ENCODE measurements at places on chromosomes 7 and 10.

DNA sequence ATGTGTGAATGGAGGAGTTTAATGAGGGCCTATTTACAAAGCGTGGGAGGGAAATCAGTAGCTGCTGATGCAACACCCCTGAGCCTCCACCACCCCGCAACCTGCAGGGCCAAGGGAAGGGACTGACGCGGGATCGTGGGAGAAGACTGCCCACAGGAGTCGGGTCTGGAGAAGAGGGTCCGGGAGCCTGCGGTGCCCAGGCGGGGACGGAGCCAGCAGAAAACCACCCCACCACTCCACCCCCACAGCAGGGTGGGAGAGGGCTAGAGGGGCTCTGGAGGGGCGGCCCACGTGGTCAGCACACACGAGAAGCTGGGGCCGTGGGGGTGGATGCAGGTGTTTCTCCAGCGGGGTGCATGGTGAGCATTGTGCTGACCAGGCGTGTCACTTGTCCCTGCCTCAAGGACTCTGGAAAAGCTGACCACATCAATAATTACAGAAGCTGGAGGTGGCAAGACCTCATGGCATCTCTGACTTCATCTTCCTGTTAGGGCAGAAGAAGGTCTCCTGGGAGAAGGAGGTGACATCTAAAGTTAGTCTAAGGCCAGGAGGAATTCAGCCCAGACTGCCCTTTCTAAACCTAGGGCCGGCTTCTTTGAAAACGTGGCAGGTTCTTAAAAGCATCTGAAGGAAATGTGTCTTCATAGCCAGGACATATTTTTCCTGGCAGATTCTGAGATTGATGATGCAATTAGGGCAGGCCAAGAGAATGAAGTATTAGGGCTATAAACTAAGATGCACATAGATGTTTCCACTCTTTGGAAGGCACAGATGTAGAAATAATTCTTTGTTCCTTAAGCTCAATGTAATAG lies 150.9 kb downstream of the RGS10 start:
- no peak for DNase-seq

DNA sequence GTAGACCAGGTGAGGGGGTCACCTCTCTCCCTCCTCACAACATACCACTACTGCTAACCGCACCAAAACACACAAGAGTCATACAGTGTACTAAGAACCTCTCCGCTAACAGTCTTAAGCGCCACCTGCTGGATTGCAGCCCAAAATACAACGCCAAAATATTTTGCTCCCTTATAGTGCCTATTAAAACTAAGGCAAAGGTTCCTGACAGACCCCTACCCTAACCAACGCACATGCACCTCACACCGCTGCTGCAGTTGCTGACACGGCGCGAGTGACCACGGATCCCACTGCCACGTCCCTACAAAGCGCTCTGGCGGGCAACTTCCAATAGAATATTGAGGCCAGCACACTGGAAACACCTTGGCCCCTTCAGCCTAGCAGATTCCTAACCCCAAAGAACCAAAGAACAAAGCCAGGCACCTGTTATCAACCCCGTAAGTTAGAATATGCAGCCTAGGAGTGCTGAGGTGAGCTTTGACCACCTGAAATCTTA lies 563.6 kb upstream of the SEMA3D start:
- no peak for DNase-seq

GRCh38 chr7:158084555-158084954 lies 503.1 kb downstream of the PTPRN2 start:
- no peak for DNase-seq

GRCh38 chr10:88721392-88721791 lies 15.3 kb downstream of the LIPK start:
- DNase-seq: no peak

DNA sequence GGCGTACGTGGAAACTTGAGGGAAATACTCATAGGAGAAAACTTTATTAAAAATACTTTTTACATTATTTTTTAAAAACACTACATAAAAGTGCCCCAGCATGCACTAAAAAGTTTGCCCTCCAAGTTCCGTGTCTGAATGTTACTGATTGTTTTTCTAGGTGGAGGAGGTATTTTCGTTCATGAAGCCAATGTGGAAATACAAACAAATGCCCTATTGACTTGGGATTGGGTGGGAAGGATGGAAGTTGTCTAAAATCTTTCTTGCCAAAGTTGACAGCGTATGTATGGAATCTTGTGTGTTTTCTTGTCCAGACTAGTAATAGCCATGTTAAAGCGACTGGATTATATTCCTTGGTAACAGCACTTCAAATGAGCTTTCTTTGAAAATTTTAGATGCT lies 1.2 kb downstream of the PROSER2 start:
- DNase-seq: no peak

DNA sequence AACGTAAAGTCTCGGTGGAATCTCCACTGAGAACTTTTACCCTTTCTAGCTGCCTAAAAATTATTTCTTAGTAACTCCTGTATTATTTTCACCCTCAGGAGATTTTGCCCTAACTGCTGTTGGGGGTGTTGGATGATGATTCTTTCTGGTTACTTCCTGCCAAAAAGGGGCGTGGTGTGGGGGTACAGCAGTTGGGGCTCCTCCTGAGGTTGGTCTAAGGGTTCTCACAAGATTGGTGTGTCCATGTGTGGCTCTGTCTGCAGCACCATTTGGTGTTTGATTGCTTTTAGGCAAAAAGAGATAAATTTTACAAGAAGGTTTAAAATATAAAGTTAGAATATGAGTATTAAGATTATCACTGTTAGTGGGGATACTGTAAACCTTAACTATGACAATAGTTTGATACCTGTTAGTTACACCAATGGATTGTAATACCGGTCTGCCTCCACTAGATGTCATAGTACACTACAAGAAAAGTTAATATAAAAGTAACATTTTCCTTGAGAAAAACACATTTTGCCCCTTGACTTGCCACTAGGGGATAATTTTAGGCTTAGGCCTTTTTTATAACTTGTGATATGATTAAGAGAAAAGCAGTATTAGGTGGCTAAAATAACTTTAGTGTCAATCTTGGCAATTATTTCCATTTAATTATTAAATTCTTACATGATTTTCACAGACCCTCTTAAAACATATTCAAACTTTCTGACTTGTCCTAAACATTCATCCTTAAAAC lies 928.7 kb downstream of the IPMK start:
- no peak for DNase-seq

DNA sequence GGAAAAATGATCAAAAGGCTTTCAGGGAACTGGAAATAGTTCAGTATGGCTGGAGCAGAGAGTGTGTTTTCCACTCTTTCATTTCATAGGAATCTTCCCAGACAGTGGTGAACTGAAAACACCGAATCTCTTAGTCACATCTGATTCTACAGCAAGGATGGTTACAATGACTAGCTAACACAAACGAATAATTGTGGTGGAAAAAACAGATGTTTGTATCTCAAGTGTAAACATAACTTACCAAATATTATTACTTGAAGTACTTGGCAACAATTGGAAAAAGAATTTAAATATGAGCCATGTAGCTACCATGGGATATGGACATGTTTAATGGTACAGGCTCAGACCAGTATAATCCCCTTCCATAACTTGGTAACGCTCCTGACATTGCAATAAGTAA lies 21.1 kb upstream of the BPGM start:
- no peak for DNase-seq

DNA sequence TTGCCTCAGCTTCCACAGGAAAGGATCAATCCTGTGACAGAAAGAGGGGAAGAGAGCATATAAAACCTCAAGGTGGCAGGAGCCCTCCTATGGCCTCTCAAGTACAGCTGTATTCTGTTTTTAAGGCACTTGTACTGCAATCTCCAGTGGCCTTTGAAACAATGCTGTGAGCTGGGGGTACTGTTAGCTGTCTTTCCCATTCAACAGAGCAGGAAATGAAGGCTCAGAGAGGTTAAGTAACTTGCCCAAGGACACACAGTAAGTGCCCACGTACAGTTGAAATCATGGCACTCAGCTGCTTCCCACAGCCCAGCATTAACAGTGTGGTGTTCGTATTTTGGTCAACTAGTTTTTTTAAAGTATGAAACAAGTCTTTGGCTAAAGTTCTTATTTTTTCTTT lies 34.0 kb downstream of the DUSP5 start:
- DNase-seq: no peak

DNA sequence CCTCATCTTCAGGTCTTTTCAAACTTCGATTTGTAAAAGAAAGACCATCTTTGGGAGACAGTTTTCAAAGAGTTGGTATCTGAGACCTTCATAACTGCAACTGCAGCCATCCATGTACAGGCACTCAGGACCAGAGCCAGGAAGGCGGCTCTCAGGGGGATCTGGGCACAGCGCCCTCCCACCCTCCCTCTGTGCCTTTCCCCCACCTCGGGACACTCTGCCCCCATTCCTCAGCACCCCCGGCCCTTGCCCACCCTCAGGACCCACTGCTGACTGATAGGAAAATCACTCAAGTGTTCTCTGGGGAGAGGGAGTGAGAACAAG lies 143.6 kb downstream of the CUBN start:
- no peak for DNase-seq

GRCh38 chr7:18727115-18727870 lies 231.7 kb downstream of the HDAC9 start:
- no peak for DNase-seq

DNA sequence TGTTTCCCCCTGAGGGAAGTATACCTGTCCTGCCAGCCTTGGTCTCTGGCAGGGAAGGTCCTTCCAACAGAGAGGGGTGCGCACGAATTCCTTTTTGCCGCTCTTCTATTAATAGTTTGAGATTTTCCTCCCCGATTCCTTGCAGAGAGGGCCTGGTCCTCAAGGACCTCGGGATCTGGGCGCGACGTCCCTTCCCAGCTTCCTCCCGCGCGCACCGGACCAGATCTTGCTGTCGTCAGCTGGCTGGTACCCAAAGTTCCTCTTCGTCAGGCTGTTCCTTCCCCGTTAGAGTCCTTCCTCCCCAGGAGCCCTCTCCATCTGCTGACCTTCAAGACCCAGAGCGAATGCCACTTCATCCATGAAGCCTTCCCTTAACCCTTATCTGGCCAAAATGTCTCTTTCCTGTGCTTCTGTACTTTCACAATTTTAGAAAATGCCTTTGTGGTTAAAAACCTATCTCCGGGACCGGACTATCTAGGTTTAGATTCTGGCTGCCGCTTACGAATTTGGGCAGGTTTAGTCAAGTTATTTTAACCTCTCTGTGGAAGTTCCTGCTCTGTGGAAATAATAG lies 851 bp upstream of the GOT1 start:
- no peak for DNase-seq

GRCh38 chr7:24346129-24346528 lies 62.1 kb downstream of the NPY start:
- DNase-seq: no peak

- no peak for DNase-seq
Measured at GRCh38 chr10:7181420-7181819, 229.4 kb downstream of the SFMBT2 start.

GRCh38 chr10:32139223-32140073 lies 83.2 kb upstream of the KIF5B start:
- DNase-seq: no peak

- DNase-seq: no peak
Measured at GRCh38 chr10:33227489-33227888, 107.0 kb downstream of the NRP1 start.

DNA sequence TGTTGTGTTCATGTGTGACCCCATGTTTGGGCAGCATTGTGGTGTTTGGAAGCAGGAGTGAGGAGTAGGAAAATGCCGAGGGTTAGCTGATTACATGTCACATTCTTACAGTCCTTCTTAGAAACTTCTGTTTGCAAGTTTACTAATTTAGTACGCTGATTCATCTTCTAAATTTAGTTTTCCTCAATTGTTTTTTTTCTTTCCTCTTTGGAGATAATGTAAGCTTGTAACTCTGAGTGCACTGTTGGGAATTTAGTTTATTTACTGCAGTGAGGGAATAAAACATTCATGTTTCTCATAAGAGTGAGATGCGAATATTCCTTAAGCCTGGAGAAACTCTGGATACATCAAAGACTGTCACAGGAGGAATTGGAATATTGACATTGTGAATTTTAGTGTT lies 135.0 kb downstream of the NT5C2 start:
- DNase-seq: no peak

Data from NCI-H1436 treated with DMSO at 0.1 percent for 48 hours (cell line).